ENCODE measurements at places on chromosomes 3 and 15.

DNA sequence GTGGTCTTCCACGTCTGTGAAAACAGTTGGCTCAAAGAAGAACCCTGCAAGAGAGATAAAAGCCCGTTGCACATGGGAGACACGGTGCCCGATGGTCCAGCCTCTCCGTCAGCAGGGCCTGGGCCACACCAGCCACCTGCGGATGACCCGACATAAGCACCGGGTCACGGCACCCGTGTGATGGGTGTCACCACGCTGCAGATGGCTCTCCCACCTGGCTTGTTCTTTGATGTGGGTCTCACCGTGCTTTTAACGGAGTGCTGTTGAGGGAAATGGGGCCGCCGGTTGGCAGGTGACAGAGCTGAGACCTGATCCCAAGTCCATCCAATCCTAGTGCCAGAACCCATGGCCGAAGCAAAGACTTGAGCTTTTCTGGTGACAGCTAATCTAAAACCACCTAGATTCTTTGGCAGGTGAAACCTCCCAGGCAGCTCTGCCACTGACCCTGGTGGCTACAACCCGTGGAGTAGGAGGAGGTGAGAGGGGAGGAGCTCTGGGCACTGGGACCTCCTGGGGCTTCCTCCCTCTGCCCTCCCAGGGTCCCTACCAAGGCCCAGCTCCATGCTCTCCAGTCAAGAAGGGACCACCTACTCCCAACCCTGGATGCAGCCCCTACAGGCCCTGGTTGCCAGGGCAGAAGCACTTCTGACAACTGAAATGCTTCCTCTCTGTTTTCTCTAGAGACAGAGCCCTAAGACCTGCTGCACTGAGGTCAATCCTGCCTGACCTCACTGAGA, 23.4 kb upstream of the SLC41A3 start:
- DNase-seq: peak; percentile 26

DNA sequence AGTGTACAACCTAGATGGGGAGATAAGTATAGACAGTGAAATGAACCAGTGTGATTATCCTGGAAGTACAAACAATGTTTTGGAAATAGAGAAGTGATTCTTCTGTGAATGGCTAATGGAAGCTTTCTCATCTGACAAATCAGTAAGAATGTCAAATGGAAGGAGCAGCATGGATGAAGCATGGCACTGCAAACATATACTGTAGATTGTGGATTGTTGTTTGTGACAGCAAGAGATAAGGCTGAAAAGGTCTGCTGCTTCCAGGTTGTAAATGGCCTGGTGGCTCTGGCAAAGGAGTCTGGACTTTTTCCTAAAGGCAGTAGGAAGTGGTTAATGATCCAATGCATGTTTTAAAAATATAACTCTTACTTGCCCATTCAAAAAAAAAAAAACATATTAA, 71.3 kb downstream of the FBN1 start:
- DNase-seq: no peak

GRCh38 chr3:116474032-116474780, 28.9 kb upstream of the LSAMP start:
- peak; percentile 43 for DNase-seq

- no peak for DNase-seq
Measured at GRCh38 chr15:66094331-66094730, 159.2 kb downstream of the MEGF11 start.

DNA sequence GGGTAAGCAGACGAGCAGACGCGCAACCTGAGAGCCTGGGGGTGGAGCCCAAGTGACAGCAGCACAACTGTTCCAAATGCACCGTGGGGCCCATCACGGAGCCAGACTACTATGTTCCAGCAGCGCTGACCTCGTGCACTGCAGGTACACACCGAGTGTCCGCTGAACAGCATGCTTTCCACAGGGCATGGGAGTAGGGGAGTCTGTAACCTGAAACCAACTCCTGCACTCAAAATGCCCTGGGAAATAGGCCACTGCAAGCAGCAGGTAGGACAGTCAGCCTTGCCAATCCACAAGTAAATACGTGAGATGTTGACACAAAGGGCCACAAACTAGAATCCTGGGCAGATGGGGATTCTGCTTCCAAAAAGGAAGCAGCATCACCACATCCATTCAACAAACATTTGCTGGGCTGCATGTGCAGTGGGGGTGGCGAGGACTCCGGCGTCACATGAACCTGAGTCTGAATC, 73.9 kb downstream of the TBC1D2B start:
- no peak for DNase-seq

DNA sequence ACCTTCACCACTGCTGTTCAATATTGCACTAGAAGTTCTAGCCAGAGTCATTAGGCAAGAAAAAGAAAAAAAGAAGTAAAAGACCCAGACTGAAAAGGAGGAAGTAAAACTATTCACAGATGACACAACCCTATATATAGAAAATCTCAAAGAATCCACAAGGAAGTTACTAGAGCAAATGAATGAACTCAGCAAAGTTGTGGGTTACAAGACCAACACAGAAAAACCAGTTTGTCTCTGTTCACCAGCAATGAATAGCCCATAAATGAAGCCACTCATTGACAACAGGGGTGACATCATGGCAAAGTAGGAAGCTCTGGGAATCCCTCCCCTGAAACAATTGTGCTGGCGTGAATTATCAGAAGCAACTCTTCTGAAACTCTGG, 4.6 kb downstream of the CFAP100 start:
- no peak for DNase-seq

DNA sequence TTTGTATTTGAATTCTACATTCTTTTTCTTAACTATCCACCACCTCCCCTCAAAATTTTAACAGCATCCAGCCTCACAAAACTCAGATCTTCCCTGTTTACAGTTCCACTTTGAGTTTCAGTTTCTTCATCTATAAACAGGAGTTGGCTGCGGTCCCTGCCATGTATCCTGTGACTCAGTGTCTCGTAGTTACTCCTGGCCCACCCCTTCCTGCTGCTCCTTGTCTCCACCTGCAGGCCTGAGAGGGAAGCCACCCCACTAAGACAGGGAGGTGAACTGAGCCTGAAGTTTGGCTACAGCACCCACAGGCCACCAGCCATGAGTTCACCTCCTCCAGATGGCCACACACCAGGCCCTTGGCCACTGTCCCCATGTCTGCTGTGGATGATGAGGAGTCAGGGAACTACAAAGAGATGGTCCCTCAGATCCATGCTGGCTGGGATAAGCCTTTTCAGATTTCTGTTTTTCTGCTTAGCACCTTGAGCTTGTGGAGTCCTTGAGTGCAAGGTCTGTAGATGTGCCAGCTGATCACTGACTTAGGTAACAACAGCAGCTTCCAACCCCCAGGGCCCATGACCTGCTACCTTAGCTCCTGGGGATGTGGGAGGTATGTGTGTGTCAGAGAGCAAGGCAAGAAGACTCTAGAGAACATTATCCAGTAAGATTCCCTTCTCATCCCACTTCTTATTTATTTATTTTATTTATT, 37.5 kb downstream of the CD86 start:
- DNase-seq: peak; percentile 64

- no peak for DNase-seq
Measured at GRCh38 chr15:44682211-44682610, 18.7 kb upstream of the SPG11 start.

GRCh38 chr3:155241579-155241978, 51.9 kb downstream of the STRIT1 start:
- DNase-seq: no peak

- peak; percentile 59 for DNase-seq
Measured at GRCh38 chr3:42066516-42067181, 24.5 kb upstream of the TRAK1 start.

DNA sequence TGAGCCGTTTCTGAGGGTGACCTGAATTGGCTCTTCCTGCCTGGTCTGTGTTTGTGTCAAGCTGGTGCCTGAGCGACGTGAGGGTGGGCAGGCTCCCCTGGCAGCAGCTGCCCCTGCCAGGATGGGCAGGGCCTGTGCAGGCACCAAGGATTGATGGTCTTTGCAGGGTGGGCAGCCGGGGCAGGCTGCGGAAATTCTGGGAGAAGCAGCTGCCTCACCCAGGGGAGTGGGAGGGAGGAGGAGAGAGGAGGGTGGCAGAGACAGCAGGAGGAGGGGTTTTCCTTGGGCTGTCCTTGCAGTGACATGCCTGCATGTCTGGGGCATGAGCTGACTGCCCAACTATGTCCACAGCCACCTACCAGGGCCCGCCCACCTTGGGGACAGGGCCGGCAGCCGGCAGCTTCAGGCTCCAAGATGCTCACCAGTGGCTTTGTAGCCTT, 27.9 kb upstream of the SLC6A6 start:
- peak; percentile 73 for DNase-seq

- no peak for DNase-seq
Measured at GRCh38 chr3:31890742-31891469, 90.2 kb downstream of the OSBPL10 start.

DNA sequence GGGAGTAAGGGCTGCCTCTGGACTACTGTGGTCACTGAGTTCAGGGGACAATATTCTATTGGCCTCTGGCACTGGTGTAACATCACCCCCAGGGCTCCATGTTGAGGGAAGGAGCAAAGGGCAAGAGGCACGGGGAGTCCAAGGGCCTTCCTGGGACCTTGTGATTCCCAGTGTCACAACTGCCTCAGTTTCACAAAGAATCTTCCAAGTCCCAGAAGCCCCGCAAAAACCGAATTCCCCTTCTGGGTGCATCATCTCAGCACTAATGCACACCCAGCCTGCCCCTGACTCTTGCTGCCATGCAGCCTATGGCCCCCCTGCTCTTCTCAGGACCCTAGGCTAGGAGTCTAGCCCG, 5.5 kb downstream of the AMOTL2 start:
- DNase-seq: peak; percentile 51

DNA sequence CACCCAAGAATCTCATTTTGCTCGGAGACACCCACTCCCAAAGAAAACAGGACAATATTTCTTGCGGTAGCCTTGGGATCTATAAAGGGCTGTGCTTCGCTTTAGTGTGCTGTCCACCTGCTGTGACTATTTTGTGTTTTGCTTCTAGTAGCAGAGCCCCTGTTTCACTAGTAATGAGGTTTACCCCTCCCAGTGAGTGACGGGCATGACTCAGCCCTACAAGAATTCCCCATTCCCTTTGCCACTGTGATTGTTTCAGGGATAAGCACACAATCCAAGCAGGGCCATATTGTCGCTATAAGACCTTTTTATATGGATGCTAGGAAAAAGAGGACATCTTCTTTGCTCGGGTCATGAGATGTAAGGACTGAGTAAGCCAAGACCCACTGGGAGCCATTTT, 62.5 kb upstream of the FOXB1 start:
- peak; percentile 71 for DNase-seq

DNA sequence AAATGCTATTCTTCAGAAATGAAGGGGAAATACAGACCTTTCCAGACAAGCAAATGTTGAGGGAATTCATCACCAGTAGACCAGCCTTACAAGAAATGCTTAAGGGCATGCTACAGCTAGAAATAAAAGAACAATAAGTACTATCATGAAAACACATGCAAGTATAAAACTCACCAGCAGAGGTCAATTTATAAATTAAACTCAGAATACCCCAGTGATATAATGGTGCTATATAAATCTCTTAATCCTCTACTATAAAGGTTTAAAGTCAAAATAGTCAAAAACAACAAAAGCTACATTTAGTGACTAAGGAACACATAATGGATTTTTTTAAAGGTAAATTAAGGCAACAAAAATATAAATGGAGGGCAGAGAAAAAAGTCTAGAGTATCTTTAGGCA, 142.5 kb downstream of the CPNE4 start:
- no peak for DNase-seq

DNA sequence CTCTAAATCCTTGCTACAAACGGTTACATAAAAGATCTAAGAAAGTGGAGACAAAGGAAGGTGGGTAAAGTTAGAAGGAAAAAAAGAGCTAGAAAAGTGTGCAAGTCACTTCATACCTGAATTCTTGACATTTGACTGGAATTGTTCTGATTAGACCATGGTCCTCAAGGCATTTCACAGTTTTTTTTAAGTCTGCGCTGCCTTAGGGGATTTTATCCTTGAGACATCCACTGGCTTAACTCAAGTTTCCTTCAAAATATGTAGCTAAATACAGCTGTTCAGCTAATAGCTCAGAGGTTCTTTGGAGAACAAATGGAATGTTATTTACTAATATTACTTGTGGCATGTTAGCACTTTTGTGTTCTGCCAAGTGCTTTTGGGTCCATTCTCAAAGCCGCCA, 236.9 kb downstream of the TP63 start:
- DNase-seq: no peak

- DNase-seq: no peak
Measured at GRCh38 chr3:125117631-125118191, 61.9 kb upstream of the HEG1 start.

DNA sequence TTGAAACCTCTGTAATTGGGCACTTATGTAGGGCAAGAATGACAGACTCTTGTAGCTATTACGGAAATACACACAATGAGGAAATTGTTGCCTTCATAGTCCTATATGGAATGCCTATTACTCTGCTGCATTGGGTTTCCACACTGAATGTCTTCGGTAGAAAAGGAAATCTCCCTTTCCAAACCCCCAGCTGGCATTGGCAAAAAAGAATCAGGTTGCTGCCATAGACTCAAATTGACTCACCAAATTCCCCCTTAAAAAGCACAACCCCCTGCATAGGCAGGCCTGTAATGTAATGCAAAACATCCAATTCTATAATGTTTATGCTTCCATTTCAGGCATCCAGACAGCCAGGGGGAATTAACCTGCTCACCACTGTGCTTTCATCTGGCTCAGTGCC, 44.8 kb upstream of the NTRK3 start:
- no peak for DNase-seq

GRCh38 chr3:142028243-142028777, 121.0 kb downstream of the TFDP2 start:
- peak; percentile 63 for DNase-seq

DNA sequence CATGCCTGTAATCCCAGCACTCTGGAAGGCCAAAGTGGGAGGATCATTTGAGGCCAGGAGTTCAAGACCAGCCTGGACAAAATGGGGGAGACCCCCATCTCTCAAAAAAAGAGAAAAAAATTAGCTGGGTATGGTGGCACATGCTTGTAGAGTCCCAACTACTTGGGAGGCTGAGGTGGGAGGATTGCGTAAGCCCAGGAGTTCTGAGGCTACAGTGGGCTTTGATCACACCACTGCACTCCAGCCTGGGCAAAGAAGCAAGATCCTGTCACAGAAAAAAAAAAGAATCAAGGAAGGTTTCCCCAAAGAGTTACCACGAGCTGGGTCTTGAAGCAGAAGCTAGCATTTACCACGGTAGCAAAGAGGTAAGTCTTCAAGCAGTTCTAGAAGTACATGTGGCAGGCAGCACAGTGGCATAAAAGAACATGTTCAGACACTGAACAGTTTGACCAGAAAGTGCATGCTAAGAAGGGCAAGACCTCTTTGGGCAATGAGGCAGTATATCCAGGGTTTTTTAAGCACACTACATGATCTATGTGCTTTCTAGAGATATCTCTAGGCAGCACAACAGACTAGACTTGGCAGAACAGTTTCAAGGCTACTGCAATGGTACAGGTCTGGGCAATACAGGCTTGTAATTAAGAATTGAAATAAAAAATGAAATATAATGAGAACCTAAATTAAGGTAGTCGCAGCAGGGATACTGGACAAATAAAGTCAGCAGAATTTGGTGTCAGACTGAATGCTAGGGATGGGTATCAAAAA, 418.5 kb downstream of the SHQ1 start:
- no peak for DNase-seq

GRCh38 chr3:12470111-12470510, 14.2 kb upstream of the TSEN2 start:
- DNase-seq: no peak

- DNase-seq: no peak
Measured at GRCh38 chr3:195162033-195162669, 108.8 kb downstream of the XXYLT1 start.

- no peak for DNase-seq
Measured at GRCh38 chr3:185766329-185767001, 58.4 kb downstream of the IGF2BP2 start.

All from endodermal cell (in vitro differentiated cells).